ENCODE measurements at places on chromosomes 13 and 19.

GRCh38 chr19:47226426-47227351, 4.3 kb downstream of the BBC3 start:
- DNase-seq = peak; percentile 61

DNA sequence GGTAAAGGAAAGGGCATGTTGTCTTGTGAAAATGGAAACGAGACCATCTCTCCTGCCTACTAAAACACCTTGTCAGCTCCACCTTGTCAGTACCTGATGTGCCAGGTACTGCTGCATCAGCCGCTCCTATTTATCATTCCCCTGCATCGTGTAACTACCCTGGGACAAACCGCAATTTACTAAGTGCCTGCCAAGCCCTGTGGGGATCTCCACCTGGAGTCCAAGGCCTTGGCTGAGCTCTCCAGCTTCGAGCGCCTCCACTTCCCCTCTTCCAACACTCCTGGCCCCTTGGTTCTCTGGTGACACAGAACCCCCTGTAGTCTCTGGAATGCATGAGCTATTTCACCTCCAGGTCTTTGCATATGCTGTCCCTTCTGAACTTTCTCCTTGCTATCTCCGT, 25.9 kb upstream of the CCNP start:
- peak; percentile 65 for DNase-seq

DNA sequence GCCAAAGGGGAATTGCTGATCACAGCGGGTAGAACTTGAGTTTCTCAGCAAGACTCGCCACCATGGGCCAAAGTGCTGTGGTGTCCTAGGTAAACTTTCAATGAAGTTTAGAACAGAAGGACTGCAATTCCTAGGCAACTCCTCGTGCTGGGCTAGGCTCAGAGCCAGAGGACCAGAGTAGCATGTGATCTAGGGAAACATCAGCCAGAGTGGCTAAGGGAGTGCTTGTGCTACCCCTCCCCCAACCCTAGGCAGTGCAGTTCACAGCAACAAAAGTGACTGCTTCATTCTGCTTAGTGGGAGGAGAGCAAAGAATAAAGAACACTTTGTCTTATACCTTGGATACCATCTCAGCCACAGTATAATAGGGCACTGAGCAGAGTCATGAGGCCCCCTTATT, 1658.6 kb upstream of the MIR17HG start:
- DNase-seq = no peak

DNA sequence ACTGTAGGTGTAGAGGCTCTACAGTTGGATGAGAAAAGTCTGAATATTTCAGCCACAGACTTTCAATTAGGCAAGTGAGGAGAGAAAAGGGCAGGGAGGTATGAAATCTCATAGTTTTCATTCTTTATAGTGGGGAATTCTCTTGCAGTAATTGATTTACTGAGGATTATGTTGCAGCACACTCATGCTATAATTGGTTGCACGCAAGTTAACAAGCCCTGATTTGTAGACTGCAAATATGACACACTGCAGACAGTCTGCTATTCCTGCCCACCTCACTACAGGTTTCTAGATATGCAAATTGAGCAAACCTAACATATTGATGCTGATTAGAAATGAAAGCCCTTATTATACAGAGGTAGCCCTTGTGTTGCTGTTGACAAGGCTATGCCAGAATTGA, 139.4 kb downstream of the LHFPL6 start:
- no peak for DNase-seq

GRCh38 chr19:13729859-13730258, 34.5 kb upstream of the MRI1 start:
- no peak for DNase-seq

- DNase-seq = no peak
These were observed 72.8 kb upstream of the CLDN10 start for GRCh38 chr13:95479731-95480130.

GRCh38 chr13:102295316-102296048, 106.4 kb downstream of the FGF14 start:
- DNase-seq = no peak

DNA sequence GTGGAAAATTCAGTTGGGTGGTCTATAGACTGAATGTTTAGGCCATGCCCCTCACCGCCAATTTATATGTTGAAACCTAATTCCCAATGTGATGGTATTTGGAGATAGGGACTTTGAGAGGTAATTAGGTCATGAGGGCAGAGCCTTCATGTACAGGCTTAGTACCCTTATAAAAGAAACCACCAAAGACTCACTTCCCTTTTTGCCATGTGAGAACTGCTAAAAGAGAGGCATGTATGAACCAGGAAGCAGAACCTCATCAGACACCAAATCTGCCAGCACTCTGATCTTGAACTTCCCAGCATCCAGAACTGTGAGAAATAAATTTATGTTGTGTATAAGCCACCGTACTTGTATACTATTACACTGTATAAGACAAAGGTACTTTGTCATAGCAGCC, 40.6 kb downstream of the UQCRFS1 start:
- no peak for DNase-seq

GRCh38 chr13:113860665-113861432, 3.0 kb downstream of the GAS6 start:
- peak; percentile 87 for DNase-seq

GRCh38 chr13:25241007-25241406, 46.3 kb downstream of the MTMR6 start:
- DNase-seq = no peak

DNA sequence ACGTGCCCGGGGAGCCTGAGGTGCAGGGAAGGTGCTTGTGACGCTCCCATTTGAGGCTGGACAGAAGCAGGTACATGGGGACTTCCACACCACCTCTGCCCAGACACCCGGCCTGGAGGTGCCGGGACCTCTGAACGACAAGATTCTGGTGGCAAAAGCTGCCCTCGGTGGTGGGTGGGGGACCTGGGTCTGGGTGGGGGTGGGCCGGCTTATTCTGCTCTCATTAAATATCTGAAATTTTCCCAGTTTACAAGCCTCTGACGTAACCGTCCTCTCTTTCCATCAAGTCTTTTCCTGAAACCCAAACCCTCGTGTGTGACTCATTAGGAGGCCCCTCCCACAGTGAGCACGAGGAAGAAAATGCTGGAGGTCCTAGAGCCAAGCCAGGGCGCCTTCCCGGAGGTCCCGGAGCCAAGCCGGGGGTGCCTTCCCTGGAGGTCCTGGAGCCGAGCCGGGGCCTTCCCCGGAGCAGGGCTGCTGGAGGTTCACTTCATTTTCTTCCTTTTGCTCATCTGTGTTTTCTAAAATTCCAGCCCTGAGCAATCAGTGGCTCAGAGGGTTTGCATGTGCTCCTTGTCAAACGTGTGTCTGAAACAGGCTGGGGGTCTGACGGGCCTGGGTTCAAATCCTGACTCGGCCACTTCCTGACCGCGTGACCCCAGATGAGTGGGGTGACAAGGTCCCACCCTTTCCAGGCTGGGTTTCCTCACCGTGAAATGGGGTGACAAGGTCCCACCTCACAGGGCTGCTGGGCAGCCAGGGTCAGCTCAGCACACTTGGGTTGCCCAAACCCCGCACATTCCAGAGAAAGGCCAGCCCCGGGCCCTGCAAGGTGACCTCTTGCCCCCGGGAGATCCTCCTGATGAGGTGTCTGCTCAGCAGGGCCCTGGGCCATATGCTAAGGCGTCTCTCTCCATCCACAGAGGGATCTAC, 10.0 kb downstream of the CFD start:
- no peak for DNase-seq

GRCh38 chr13:91020461-91021034, 326.9 kb upstream of the MIR17HG start:
- no peak for DNase-seq

DNA sequence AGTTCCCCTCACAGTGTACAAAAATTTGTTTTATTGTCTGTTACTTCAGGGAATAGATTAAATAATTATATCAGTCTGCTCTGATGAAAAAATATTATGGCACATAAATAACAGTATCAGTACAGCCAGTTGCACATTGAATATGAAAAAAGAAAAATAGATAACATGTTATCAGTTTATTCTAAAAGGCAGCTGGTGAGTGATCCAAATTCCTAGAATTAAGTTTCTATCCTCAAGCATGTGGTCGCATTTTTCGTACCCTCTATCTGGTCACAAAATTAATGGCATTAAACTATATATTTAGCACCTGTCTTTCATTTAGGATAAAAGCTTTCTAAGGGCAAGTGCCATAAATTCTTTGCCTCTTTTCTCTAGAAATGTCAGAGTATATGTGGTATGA, 944.8 kb upstream of the PCDH9 start:
- DNase-seq = no peak

GRCh38 chr13:39729156-39729555, 73.7 kb downstream of the COG6 start:
- no peak for DNase-seq

GRCh38 chr13:99766641-99767045, 204.9 kb downstream of the ZIC5 start:
- DNase-seq = peak; percentile 79

DNA sequence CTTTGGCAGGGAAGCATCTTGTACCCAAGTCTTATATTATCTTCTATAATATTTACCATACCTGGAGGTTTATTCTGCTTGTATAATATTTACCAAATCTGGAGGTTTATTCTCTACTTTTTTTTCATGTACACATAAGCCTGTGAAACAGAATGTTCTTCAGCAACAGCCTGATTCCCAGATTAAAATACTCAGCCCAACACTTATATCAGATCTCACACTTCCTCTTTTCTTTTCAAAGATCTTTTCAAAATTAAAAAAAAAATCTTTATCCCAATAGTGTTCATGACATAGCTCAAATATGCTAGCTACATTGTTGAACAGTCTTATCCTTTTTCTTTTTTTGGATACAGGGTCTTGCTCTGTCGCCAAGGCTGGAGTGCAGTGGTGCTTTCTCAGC, 300.7 kb downstream of the LMO7 start:
- no peak for DNase-seq

DNA sequence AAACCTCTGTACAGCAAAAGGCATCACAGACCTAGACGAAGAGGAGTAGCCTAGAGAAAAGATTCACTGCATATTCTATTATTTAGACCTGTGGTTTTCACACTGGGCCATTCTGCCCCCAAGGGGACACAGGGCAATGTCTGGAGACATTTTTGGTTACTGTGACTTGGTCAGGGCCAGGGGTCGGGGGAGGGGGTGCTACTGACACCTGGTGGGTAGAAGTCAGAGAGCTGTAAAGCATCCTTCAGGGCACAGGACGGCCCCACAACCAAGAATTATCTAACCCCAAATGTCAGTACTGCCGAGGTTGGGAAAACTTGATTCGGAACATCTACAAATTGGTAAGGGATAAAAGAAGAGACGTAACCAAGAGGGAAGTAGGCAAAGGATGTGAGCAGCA, 11.3 kb downstream of the ELAVL1 start:
- DNase-seq = peak; percentile 69

GRCh38 chr19:16034180-16034579, 42.1 kb upstream of the TPM4 start:
- no peak for DNase-seq

GRCh38 chr13:36763126-36763722, 55.8 kb upstream of the RFXAP start:
- no peak for DNase-seq

GRCh38 chr13:112255550-112256120, 120.5 kb upstream of the SPACA7 start:
- no peak for DNase-seq

DNA sequence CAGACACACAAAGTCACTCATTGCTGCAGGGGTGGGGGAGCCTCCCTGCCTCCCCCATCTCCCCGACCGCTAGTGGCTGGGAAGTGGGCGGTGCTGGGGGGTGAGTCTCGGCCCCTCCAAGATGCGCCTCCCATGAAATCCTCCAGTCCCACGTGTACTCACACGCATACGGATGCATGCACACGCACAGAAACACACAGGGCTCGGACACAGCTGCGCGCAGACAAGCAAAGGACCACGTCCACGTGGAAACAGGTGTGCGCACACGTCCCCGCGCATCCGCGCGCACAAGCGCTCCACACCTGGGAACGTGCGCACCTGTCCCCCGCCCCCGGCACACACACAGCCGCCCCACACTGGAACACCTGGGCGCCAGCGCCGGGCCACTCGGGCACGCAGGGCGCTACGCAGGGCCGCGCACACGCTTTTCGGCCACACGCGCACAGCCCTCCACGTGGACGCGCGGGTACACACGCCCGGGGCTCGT, 687 bp downstream of the MATK start:
- DNase-seq = no peak

DNA sequence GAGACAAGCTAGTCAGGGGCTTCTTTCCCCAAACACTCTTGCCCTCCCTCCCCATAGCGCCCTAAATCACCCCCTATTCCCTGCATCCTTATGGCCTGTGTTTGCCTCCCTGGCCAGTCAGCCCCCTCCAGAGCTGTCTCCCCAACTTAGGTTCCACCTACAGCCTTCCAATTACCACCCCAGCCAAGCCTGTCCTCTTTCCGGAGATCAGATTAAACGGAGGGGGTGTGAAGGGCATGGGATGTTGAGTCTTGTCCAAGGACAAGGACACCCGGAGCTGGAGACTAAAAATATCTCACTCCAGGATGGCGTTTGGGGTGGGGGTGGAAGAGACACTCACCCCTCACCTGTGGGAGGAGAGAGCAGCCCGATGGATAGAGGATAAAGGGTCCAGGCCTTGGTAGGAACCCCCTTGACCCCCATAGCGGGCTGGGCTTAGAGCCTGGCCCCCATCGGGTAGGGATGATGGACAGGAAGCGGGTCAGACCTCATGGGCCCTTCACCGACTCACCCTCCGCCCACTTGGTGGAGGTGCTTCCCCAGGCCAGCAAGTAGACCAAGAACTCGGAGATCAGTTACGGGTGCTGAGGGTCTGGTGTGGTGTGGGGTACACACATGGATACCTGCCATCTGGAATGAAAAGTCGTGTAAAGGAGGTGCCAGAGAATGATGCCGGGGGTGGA, 6.0 kb downstream of the ZNF865 start:
- no peak for DNase-seq

DNA sequence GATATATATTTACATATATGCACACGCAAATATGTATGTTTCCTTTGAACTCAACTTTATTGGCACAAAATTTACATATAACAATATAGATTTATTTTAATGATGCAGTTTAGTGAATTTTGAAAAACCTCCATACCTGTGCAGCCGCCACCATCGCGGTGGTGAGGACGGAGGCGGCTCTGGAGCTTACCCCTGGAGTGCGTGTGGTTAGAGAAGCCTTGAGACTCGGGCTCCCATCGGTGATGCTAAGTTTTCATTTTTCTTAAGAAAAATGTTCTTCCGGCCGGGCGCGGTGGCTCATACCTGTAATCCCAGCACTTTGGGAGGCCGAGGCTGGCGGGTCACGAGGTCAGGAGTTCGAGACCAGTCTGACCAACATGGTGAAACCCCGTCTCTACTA, 31.8 kb downstream of the GJA3 start:
- no peak for DNase-seq

- DNase-seq = peak; percentile 70
These were observed 13.7 kb upstream of the SOX1 start for GRCh38 chr13:112053167-112053743.

GRCh38 chr13:93201992-93202558, 24.5 kb upstream of the GPC6 start:
- DNase-seq = no peak

- peak; percentile 81 for DNase-seq
These were observed 41.5 kb downstream of the ZNF682 start for GRCh38 chr19:19997656-19998268.

GRCh38 chr19:48994035-48994386, 324 bp downstream of the RUVBL2 start:
- DNase-seq = no peak

GRCh38 chr19:7549429-7550148, 14.1 kb downstream of the PNPLA6 start:
- no peak for DNase-seq

Measured in GM23338 (cell line).